CD4-positive, alpha-beta T cell treated with Interleukin-17A for 4 hours (primary cell): ENCODE measurements at places on chromosomes 12 and 14.

DNA sequence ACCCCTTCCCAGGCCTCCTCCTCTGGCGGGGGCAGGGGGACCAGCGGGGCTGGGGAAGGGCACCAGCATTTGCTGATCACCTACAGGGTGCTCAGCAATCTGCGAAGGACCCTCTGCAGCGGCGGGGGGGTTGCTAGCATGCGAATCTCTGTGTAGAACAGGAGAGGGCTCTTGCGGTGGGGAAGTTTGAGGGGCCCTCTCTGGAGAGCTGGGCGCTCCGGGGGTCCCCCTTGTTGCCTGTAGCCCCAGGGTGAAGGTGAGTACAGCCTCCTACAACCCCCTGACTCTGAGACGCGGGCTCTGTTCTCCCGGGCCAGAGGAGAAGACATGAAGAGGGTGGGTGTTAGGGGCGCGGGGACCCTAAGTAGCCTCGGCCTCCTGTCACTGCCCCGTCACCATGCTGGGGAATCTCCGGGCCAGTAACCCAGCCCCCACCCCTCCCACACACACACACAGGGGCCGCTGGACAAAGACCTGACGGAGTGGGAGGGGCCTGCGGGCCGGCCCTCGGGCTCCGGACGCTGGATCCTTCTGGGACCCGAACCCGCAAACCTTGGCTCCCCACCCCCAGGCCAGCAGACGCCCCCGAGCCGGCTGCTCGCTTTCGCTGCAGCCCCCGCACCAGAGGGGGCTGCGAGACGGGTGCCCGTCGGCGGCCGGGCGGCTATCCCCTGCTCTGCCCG lies 734 bp downstream of the FIGNL2 start:
- no peak for DNase-seq

- DNase-seq, result peak; percentile 63
These were observed 10.0 kb downstream of the LRCOL1 start for GRCh38 chr12:132600048-132601032.

DNA sequence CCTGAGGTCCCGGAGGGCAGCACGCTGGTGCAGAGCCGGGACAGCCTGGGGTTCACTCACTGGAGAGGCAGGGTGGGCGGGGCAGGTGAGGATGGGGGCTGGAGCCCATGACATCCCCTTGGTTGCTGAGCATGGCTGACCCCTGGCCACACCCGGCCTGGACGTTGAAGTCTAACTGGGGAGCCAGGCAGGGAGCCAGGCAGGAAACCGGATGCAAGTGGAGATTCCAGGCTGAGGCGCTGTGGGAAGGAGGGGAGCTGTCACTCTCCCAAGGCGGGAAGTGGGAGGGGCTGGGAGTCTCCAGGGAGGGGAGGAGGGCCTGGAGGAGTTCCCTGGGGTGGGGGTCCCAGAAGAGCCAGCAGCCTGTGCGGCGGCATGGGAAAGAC lies 7.7 kb upstream of the INF2 start:
- no peak for DNase-seq

DNA sequence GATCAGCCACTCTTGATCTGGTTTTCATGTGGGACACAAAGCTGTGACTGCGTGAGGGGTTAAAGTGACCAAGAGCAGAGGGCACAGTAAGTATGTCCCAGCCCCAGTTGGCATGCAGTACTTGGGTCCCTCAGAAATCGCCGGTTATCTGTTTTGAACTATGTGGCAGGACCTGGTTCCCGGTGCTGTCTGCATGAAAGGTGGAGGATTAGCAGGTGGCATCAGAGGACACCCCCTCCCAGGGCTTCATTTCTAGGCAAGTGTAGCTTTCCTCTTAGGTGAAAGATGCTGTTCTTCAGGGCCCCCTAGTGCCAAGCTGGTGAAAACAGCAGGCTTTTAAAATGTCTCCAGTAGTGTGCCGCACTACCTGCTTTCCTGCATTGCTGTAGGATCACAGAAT lies 57.1 kb downstream of the ATG14 start:
- peak; percentile 77 for DNase-seq

- no peak for DNase-seq
These were observed 893.1 kb downstream of the TMEM121 start for GRCh38 chr14:106419376-106419965.

DNA sequence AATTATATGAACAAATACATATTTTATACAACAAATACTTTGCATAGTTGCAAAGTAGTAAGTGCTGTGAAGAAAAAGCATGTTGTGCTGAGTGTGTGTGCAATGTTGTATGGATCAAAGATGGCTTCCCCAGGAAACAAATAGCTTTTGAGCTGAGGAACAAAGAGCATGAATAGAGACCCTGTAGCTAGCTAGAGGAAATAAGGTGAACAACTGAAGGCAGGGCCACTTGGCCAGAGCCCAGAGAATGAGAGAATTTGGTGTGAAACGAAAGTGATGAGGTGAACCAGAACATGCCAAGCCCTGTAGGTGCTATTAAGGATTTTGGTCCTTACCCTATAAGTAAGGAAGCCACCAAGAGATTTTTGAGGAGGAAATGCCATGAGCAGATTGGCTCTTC lies 17.1 kb downstream of the DYRK2 start:
- no peak for DNase-seq

DNA sequence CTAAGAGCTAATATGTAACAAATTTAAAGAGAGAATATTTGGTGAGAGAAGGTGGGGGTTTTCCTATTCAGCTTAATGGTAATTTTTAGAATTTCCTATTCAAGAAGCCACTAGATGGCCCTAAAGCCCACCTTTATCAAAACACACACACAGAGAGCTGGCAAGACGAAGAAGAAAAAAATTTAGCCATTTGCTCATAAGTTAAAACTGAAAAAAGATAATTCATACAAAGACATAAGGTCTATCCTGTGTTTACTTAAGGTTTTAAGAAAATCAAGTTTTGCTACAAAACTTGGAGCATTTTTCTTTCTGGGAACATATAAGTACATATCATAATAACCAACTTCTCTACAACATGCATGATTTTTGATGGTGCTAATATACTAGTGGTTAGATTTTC lies 46.8 kb upstream of the PCED1B start:
- peak; percentile 37 for DNase-seq

- no peak for DNase-seq
These were observed 25.2 kb upstream of the DGLUCY start for GRCh38 chr14:91088585-91089235.

DNA sequence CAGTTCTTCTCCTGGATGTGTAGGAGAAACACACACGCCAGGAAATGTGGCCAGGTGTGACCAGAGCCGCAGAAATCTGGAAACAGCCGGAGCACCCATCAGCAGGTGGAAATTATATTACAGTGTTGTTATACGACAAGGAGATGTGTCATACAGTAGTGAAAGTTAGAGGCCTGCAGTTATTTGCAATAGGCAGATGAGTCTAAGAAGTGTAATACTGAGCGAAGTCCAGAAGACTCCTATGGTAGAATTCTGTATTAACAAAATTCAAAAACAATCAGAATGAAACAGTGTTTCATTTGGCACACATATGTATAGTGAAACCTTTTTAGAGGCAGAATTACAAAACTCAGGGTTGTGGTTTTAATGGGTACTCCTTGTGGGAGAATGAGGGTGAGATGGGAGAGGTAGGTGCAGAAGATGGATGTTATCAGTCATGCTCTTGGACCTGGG lies 39.3 kb upstream of the AMN start:
- DNase-seq, result no peak

GRCh38 chr12:19220205-19220604 lies 90.7 kb downstream of the PLEKHA5 start:
- DNase-seq, result no peak

- no peak for DNase-seq
These were observed 21.1 kb upstream of the CATSPERB start for GRCh38 chr14:91752961-91753360.

GRCh38 chr12:75943730-75944096 lies 87.9 kb downstream of the PHLDA1 start:
- DNase-seq, result no peak

DNA sequence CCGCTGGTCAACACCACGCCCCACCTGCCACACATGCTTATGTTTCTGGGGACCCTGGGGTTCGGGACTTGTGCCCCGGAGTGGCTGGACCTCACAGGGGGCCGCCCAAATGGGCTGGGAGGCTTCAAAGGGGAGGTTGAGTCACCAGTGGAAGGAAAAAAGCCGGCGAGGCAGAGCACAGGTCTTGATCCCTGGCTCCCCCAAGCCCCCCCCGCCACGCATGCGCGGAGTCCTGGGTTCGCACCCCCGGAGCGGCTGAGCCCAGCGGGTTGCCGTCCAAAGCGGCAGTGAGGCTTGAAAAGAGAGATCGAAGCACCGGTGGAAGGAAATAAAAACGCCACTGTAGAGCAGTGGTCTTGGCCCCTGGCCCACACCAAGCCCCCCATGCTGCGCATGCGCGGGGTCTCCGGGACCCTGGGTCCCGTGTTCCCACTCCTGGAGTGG lies 313.5 kb downstream of the ALG10 start:
- DNase-seq, result no peak

DNA sequence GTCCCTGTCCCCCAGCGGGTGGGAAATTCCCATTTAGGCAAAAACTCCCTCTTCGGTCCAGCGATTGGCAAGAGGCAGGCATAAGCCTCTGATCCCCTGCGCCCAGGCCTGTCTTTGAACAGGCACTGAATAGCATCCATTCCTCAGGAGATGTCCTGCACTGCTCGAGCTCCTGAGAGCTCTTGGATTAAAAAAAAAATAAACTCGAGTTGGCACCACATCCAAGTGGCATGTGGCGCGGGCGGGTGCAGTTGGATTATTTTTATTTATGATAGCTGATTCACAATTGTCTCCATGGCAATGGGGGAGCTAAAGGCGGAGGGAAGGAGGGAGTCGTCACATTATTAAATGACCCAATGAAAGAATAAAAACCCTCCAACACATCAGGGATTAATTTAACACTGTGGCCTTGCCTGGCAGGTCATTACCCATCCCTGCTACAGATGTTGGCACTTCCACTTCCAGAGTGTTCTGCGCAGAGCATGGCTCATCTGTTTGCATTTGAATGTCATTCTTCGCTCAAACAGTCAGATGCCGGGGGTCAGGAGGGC lies 207.2 kb downstream of the AACS start:
- DNase-seq, result no peak

DNA sequence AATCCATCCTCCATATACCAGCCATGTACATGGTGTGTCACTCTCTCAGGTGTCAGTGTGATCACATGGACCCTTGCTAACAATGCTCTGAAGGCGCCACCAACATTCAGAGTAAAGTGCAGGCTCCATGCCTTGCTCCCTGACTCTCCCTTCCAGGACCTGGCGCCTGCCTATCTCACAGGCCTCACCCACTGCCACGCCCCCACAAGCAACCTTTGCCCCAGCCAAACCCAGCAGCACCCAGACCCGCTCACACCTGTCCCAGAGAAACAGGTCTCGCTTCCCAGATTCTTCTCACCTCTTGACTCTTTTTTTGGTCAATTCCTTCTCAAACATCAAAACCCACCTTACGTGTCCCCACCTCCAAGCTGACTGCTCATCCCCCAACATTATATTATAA lies 52.3 kb downstream of the KCNK10 start:
- DNase-seq, result no peak

GRCh38 chr14:94393474-94393873 lies 5.1 kb upstream of the SERPINA1 start:
- no peak for DNase-seq

DNA sequence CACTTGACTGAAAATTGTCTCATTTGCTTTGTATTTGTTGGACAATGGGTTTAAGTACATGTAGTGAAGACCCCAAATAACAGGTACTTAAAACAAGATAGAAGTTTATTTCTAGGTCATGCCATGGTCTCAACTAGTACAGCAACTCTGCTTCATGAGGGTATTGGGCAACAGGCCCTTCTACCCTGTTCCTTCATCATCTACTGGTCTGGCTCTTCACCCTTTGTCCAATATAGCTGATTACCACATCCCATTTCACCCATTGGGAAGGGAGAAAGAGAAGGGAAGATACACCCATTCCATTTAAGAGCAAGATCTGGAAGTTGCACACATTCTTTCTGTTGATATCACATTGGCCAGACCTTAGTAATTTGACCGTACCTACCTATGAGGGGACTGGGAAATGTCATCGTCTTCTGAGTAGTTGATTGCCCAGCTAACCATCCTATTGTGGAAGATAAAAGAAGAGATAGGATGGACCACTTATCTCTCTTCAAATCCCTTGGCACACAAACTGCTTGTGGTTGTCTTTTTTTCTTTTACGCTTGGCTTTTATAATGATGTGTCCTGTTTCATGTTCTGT lies 104.6 kb downstream of the DIP2B start:
- DNase-seq, result no peak

- no peak for DNase-seq
These were observed 20.9 kb downstream of the FBXW8 start for GRCh38 chr12:116931665-116932064.

DNA sequence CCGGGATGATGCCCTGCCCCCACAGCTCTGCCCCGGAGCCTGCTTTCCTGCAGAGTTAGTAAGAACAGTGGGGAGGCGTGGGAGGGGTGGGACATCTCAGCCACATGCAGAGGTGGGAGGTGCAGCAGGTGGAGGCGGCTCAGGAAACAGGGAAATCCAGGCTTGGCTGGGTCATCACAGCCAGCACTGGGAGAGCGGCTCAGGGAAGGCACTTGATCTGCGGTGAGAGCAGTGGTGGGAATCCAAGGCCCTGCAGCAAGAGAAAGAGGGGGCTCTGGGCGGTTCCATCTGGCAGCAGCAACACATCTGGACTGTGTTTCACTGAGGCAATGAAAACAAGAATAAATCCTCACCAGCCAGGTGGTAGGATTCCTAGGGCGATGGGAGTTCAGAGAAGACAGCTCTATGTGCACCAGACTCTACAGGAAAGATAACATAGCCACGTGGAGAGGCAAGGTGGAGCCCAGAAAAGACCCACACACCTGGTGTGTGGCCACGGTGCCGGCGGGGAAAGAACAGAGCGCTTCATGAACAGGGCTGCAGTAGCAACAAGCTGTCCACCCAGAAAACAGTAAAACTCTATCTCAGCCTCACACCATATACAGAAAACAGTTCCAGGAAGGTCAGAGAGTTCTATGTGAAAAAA lies 57.6 kb downstream of the CCDC85C start:
- DNase-seq, result no peak

DNA sequence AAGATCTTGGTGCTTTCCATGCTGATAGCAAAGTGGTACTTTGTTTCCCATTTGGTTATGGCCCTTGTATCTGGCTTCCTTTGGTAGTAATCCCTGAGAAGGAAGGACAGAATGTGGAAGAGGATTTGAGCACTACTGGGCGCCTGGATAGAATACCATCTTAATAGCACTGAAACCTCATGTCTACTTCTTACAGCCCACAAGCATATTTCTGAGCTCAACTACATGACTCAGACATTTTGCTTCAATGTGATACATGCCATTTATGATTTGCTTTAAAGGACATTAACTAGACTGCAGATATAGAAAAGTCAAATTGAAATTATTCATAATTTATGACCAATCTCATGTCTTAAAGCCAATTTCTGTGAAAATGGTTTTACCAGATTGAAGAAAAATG lies 80.4 kb downstream of the LIN7A start:
- DNase-seq, result no peak

- no peak for DNase-seq
These were observed 820.7 kb upstream of the FBXO33 start for GRCh38 chr14:40252817-40253447.

GRCh38 chr14:72634691-72635616 lies 258.9 kb downstream of the DPF3 start:
- DNase-seq, result no peak

GRCh38 chr12:96810057-96810456 lies 97.0 kb upstream of the NEDD1 start:
- no peak for DNase-seq

GRCh38 chr14:56844406-56845002 lies 34.2 kb upstream of the OTX2 start:
- DNase-seq, result no peak
